ENCODE measurements at places on chromosomes 7 and 10. TPM values are rescaled to one million over a fixed set of nuclear protein-coding genes. Genes with fewer than 3 reads are reported as not detected.
A peak's percentile ranks its signal among the peaks of the same experiment; 100 is the strongest.

GRCh38 chr7:41010418-41010817 is 692.5 kb downstream of the INHBA start:
- no peak for DNase-seq

- DNase-seq: peak; percentile 90
Observed at GRCh38 chr10:18607503-18608378, 43.6 kb downstream of the NSUN6 start.

DNA sequence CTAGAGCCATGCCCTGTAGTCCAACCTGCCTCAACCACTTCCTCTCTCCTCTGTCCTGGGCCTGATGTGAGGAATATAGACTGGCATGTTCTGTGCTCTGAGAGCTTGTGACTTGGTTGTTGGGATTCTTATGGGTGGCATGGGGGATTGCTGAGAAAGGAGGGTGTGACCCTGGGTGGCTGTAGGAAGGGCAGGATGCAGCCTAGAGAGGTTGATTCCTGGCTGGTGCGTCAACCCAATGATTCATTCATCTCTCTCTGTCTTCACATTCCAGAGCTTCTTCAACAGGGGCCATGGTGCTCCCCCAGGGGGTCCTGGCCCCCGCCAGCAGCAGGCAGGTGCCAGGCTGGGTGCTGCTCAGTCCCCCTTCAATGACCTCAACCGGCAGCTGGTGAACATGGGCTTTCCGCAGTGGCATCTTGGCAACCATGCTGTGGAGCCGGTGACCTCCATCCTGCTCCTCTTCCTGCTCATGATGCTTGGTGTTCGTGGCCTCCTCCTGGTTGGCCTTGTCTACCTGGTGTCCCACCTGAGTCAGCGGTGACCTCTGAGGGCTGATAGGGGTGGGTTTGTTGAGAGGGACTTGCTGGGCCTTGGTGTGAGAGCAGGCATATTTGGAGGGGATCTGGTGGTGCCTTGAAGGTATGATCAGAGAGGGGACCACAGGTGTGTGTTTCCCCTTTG is 2.6 kb downstream of the FAM241B start:
- no peak for DNase-seq

DNA sequence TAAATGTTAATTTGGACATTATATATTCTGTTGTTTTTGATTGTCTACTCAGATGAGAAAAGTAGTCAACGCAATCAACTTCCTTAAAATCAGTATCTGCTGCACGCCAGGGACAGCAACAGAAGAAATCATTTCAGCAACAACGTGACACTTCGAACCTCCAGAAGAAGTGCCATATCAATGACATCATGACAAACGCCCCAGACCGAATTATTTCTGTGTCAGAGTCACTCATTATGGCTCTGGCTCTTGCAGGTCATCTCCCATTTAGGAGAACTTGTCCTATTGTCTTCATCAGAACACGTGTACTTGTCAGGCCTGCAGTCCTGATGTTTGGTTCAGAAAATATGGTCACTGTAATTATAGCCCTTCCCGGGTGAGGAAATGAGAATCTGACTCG is 276.3 kb downstream of the ADARB2 start:
- DNase-seq: no peak

DNA sequence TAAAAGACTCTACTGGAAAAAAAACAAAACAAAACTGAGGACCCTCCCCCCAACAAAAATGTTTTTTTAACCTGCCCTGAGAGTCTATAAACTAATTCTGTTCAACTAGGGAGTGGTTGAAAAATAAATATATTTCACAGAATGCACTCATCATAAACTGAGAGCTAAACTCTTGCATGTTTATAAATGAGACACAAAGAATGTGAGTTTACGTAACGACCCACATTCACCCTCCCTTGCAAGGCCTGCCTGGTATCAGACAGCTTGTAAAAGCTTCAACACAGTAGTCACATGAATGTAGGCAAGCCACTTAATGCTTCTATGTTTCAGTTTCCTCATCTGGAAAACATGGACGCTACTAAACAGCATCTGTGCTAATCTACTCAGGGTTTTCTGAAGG is 50.3 kb downstream of the JAZF1 start:
- no peak for DNase-seq

DNA sequence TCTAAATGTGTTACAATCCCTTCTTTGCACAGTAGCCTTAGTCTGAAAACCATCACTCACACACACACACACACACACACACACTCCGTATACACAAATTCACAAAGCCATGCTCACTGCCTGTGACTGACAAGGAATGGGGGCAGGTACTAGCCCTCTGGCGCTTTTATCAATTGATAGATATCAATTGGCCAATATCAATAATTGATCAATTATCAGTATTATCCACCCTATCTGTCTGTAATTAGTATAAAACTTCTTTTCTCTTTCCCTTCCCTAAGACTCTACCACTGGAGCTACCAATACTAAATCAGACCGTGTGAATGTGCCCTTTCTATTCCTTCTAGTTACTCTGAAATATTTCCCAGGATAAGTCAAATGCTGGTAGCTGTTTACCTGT is 2.1 kb downstream of the DENND11 start:
- DNase-seq: no peak

GRCh38 chr7:131109759-131110296 is 217.8 kb upstream of the MKLN1 start:
- DNase-seq: peak; percentile 68

DNA sequence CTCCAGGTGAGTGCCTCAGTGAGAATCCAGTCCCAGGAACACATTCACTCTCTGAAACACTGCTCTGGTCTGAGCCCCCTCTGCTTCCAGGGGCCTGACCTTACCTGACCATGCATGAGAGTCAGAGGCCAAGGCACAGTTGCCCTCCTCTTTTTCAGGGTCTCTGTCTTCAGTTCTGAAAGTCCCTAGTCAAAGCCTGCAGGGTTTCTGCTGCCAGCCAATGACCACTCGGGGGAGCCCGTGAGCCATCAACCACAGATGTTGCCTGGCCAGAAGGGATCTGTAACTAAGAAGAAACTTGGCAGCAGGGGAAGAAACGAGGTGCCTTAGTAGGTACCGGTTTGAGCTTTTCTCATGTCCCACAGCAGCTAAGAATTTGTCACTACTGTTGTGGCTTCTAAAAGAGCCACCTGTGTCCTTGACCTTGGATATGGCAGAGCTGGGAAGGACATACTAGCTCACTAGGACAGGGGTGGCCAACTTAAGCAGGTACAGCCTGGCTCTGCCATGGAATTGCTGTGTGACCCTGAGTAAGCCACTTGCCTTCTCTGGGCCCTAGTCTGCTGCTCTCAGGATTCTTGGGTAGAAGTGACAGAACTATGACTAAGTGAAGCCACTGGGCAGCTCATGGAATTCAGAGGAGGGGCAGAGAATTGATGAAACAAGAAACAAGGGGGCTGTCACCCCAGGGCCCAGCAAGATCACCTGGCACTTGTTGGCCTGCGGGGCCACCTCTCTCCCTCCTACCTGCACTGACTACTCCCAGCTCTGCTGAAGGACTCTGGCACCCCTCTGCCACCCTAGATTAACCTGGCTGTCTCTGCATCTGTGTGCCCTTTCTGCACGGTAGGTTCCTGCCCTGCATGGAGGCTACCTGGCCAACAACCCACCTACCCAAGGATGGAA is 83.8 kb upstream of the GPR26 start:
- peak; percentile 75 for DNase-seq

GRCh38 chr10:44458671-44459413 is 73.9 kb upstream of the CXCL12 start:
- no peak for DNase-seq

GRCh38 chr7:49791088-49791741 is 17.8 kb downstream of the VWC2 start:
- DNase-seq: no peak

Gene ENTPD1
- total RNA-seq: 2.6 TPM

Gene CCNY
- 62.3 TPM for total RNA-seq

Gene KCNMA1
- total RNA-seq: 0.87 TPM

Gene POR
- 67.6 TPM for total RNA-seq

Gene ANKRD7
- total RNA-seq: 0.22 TPM

All from lung microvascular endothelial cell (primary cell).